Stimulated activated CD8-positive, alpha-beta memory T cell treated with anti-CD3 and anti-CD28 coated beads, Interleukin-7, amount 100 ng/mL, for 1 hour (primary cell): ENCODE measurements at places on chromosomes 11 and 22.

DNA sequence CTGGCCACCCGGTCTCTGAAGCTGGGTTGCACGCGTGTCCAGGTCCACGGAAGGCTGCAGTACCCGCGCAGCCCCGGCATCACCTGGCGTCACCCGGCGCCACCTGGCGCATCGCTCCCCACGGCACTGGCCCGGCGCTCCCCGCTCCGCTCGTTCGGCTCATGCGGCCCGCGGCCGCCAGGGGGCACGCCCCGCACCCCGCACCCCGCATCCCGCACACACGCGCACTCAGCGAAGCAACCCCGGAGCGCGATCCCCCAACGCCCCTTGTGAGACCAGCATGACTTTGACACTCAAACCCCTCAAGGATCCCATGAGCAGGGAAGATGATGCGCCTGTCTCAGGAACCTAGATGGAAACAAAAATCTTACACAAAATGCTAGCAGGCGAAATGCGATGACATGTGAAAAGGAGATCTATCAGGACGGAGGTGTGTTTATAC lies 11.9 kb downstream of the B3GNT6 start:
- no peak for DNase-seq

DNA sequence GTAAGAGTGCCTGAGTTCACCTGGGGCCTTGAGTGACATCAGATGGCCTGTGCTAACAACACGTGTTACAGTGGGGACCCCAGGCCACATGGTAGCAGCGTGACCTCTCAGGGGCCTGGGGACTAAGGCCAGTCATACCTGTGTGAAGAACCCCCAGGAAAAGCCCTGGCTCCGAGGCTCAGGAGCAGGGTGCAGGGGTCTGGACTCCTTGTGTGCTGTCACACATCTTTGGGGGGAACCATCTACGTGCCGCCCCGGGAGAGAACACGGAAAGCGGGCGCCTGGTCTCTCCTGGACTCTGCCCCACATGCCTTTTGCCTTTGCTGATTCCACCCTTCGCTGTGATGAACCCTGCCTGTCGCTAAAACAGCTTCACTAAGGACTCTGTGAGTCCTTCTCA lies 48.7 kb downstream of the SHANK2 start:
- DNase-seq = no peak

- no peak for DNase-seq
These were observed 42.5 kb upstream of the DEUP1 start for GRCh38 chr11:93288079-93288478.

- DNase-seq = peak; percentile 69
These were observed 5.5 kb upstream of the NFAM1 start for GRCh38 chr22:42437488-42438292.

GRCh38 chr11:2444821-2445745 lies at the start of gene KCNQ1:
Gene KCNQ1 (plus strand): TSS chr11:2445008. CDS start chr11:2445099, 91 bp downstream.
- DNase-seq = no peak

DNA sequence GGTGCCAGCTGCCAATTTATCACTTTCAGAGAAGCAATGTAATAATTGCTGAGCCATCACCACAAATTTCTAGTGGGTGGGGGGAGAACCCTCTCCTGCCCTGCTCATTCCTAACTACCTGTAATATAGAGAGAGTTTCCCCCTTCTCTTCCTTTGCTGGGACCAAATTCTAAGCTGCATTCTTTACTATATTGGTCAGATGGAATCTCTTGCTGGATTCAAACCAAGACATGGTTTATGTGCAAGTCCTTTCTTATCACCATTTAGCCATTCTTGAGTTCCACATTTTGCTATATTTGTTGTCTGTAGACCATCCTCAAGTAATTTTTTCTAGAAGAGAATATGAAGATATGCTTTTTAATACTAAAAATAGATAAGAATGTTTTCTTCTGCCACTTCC lies 452.1 kb downstream of the MN1 start:
- no peak for DNase-seq

DNA sequence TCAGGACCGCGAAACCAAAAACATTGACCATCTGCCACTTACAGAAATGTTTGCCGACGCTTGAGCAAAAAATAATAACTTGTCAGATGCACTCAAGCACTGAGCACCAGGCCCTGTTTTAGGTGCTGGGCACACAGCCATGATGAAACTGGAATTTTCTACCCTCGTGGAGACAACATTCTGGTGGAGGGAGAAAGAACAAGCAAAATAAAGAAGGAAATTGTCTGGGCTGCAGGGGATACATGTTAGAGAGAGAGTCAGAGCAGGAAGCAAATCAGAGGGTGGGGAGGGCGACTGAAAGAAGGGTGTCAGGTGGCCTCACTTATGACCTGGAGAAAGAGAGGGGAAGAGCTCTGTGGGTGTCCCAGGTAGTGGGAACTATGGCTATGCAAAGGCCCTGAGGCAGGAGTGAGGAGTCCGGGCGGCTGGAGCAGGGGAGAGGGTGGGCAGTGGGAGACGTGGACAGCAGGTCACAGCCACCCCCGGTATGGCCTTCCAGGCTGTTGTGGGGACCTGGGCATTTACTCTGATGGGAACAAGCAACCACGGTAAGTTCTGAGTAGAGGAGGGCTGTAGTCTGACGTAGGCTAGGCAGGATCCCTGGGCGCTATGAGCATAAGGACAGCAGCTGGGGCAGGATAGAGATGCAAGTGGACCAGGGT lies 78.8 kb downstream of the MYEOV start:
- DNase-seq = no peak

DNA sequence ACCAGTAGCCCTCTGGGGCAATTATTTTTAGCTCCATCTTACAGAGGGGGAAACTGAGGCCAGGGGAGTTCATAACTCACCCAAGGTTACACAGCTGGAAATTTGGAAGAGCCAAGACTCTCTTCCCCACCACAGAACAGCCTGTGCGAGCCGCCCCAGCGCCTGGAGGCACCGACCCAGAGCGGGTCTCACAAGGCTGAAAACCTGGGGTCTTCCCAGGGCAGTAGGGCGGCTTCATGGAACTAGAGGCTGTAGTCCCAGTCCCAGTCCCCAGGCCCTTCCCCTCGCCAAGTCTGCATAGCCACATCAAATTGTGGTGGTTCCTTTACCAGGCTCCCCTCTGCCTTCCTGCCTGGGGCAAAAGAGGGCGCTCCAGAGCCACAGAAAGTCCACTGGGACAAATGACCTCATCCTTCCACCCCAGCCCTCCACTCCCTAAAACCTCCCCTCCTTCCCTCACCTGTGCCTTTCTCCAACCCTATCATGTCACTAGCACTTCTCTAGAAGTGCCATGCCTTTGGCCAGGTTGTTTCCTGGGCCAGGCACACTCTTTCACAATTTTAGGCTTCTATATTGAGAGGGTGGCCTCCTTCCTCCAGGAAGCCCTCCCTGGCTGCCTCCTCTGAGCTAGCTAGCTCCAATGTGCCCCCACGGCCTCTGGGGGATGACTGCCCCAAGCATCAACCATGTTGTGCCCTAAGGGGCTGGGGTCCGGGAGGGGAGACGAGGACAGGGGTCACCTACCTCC lies 15.2 kb upstream of the CDC42EP1 start:
- no peak for DNase-seq

- DNase-seq = no peak
These were observed 83.9 kb downstream of the ETS1 start for GRCh38 chr11:128503245-128503991.
